CD4-positive, CD25-positive, alpha-beta regulatory T cell (primary cell): ENCODE measurements at places on chromosomes 5 and 9. TPM values are rescaled to one million over a fixed set of nuclear protein-coding genes. Genes with fewer than 3 reads are reported as not detected.

Gene FOCAD
- total RNA-seq: 19.6 TPM

Gene SH2D3C
- total RNA-seq: 39.3 TPM

GRCh38 chr5:127280491-127281220 is 9.9 kb upstream of the MEGF10 start:
- no peaks in the 10 kb centered on the region for H3K4me1 ChIP-seq
- H3K27me3 ChIP-seq: peaks cover 21% of the 10 kb centered on the region
- no peak for DNase-seq
- H3K27ac ChIP-seq: no peak overlapping the region
- H3K4me3 ChIP-seq: no peak overlapping the region

DNA sequence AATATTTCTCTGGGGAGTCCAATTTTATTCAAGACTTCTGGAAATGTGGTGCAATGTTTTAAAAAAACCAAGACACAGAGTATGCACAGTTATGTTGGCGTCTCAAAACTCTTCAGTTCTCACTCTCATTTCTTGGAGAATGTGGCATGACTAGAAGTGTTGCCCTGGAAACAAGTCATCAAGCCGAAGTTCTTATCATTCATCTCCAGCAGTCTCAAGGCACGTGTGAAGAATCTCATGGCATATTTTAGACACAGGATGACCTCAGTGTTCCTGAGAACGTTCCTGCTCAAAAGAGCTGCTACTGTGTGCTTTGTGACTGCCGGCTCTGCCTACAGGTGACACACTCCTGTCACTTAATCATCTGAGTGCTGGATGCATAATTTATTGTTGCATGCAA is 147.4 kb upstream of the IRX4 start:
- peaks cover 14% of the 10 kb centered on the region for H3K27me3 ChIP-seq
- DNase-seq: no peak
- no peaks in the 10 kb centered on the region for H3K36me3 ChIP-seq
- no peak overlapping the region for H3K4me3 ChIP-seq

GRCh38 chr9:73780916-73781315 is 629.3 kb downstream of the ANXA1 start:
- no peak overlapping the region for H3K27ac ChIP-seq
- no peaks in the 10 kb centered on the region for H3K4me1 ChIP-seq
- H3K4me3 ChIP-seq: no peak overlapping the region
- DNase-seq: no peak

GRCh38 chr9:98520221-98520960 is 188.3 kb downstream of the GABBR2 start:
- H3K4me3 ChIP-seq: no peak overlapping the region
- no peaks in the 10 kb centered on the region for H3K36me3 ChIP-seq
- H3K4me1 ChIP-seq: no peaks in the 10 kb centered on the region
- H3K27me3 ChIP-seq: peaks cover 19% of the 10 kb centered on the region
- no peak overlapping the region for H3K27ac ChIP-seq
- DNase-seq: no peak

DNA sequence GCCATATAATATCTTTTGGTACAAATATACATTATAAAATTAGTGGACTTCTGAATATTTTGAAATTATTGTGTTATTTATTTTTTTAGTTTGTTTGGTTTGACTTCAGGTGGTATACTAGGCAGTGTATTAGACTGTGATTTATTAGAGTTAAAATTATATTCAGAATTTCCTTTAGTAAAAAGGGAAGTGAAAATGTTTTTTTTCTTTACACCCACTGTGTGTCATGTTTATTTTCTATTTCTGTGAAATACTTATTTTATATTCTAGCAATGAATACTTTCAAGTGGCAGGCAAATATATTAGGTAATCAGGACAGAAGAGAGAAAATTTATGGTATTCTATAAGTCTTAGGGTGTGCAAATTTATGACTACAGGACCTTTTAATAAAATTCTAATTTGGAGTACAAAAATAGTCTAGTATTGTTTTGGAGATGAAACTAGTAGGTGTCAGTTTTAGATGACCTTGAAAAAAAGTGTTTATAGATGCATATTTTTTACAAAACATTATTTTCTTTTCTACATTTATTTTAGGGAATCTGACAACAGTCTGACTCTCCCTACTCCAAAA is 8.8 kb downstream of the CSNK1G3 start:
- H3K36me3 ChIP-seq: peaks cover 4% of the 10 kb centered on the region
- no peaks in the 10 kb centered on the region for H3K27me3 ChIP-seq
- peaks cover 17% of the 10 kb centered on the region for H3K4me1 ChIP-seq

GRCh38 chr5:22390888-22391287 is 462.3 kb downstream of the CDH12 start:
- H3K4me3 ChIP-seq: no peak overlapping the region
- no peaks in the 10 kb centered on the region for H3K36me3 ChIP-seq
- DNase-seq: no peak
- no peak overlapping the region for H3K27ac ChIP-seq
- no peaks in the 10 kb centered on the region for H3K27me3 ChIP-seq

GRCh38 chr5:83844449-83845068 is 123.9 kb upstream of the HAPLN1 start:
- H3K4me1 ChIP-seq: no peaks in the 10 kb centered on the region
- H3K27ac ChIP-seq: no peak overlapping the region
- peak; percentile 83 for DNase-seq
- no peaks in the 10 kb centered on the region for H3K36me3 ChIP-seq
- H3K27me3 ChIP-seq: no peaks in the 10 kb centered on the region

DNA sequence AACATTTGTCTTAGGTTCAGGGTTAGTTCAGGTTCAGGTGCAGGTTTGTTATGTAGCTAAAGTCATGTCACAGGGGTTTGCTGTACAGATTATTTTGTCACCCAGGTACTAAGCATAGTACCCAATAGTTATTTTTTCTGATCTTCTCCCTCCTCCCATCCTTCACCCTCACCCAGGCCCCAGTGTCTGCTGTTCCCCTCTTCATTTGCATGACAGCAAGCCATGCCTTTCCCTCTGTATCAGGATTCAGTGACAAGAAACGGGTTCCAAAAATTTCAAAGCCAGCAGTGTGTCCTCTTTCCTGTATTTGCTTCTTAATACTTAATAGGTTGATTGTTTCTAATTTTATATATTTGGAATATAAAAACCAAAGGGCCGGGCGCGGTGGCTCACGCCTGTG is 330.8 kb upstream of the SGCD start:
- H3K36me3 ChIP-seq: no peaks in the 10 kb centered on the region
- H3K4me3 ChIP-seq: no peak overlapping the region
- no peak for DNase-seq
- H3K4me1 ChIP-seq: no peaks in the 10 kb centered on the region
- no peak overlapping the region for H3K27ac ChIP-seq
- H3K27me3 ChIP-seq: no peaks in the 10 kb centered on the region

DNA sequence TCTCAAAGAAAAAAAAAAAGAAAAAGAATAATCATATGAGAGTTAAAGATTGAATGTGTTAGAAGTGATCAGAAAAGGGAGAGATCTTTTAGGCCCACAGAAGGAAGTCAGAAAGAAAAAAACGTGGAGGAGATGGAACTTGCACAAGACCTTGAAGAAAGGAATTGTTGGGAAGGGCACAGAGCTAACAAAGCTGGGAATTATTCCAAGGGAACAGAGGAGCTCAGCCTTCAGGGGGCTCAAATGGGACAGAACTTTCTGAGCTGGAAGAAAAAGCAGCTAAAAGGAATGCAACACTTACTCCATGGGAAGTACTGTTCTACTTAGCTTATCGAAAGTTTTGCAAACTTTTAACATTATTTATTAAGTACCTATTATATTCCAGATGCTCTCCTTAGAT is 153.4 kb upstream of the ADRA1B start:
- no peak overlapping the region for H3K27ac ChIP-seq
- no peak overlapping the region for H3K4me3 ChIP-seq
- no peak for DNase-seq
- no peaks in the 10 kb centered on the region for H3K36me3 ChIP-seq

GRCh38 chr5:42970636-42971559 is 69.2 kb downstream of the ANXA2R start:
- H3K4me3 ChIP-seq: no peak overlapping the region
- no peak for DNase-seq
- H3K36me3 ChIP-seq: peaks cover 15% of the 10 kb centered on the region
- no peak overlapping the region for H3K27ac ChIP-seq
- H3K27me3 ChIP-seq: no peaks in the 10 kb centered on the region

- no peaks in the 10 kb centered on the region for H3K36me3 ChIP-seq
- no peak within 1 kb of the TSS for H3K27ac ChIP-seq
- no peak for DNase-seq
These were observed at the start of gene DMRT2 for GRCh38 chr9:1050125-1050895. Gene DMRT2 (plus strand): TSS chr9:1050357. CDS start chr9:1051614, 1,257 bp downstream.

GRCh38 chr9:28648723-28649122 is 1075.4 kb upstream of the C9orf72 start:
- no peaks in the 10 kb centered on the region for H3K36me3 ChIP-seq
- DNase-seq: no peak
- H3K27me3 ChIP-seq: no peaks in the 10 kb centered on the region
- no peak overlapping the region for H3K4me3 ChIP-seq
- no peaks in the 10 kb centered on the region for H3K4me1 ChIP-seq
